ENCODE measurements at places on chromosomes 5 and 9.

- no peak for DNase-seq
Observed at GRCh38 chr5:76041863-76042262, 41.3 kb upstream of the SV2C start.

DNA sequence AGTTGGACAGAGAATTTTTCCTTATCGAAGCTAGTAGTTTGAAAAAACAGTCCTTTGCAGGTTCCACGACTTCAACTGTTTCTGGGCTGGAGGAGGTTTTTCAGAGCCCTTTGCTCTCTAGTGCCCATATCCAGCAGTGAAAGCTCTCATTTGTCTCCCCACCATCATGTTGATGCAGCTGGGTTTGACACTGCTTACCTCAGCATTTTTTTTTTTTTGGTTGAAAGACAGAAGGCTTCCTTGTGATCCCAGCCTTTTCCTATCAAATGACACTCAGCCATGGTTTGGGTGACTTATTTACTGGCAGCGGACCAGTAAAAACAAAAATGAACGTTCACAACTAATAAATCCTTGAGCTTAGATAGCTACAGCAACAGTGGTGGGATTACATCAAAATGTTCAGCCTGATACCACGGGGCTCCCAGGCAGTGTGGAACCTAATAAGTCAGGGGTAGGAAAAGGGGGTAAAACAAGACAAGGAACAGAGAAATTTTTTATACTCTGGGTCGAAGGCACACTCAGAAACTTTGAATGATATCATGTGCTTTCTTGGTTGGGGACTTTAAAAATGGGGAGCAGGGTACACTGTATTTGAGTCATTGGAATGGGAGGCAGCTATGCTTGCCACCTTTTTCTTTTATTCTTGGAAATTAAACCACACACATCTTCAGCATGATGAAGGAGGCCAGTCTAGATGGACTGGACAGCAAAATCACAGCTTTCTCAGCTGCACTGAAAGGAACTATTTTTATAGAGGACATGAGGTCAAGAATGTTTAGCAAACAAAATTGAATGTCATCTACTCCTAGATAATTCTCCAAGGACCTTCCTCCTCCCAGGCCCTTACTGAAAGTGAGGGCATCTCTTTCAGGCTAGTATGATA, 308.9 kb upstream of the MPDZ start:
- no peak for DNase-seq

DNA sequence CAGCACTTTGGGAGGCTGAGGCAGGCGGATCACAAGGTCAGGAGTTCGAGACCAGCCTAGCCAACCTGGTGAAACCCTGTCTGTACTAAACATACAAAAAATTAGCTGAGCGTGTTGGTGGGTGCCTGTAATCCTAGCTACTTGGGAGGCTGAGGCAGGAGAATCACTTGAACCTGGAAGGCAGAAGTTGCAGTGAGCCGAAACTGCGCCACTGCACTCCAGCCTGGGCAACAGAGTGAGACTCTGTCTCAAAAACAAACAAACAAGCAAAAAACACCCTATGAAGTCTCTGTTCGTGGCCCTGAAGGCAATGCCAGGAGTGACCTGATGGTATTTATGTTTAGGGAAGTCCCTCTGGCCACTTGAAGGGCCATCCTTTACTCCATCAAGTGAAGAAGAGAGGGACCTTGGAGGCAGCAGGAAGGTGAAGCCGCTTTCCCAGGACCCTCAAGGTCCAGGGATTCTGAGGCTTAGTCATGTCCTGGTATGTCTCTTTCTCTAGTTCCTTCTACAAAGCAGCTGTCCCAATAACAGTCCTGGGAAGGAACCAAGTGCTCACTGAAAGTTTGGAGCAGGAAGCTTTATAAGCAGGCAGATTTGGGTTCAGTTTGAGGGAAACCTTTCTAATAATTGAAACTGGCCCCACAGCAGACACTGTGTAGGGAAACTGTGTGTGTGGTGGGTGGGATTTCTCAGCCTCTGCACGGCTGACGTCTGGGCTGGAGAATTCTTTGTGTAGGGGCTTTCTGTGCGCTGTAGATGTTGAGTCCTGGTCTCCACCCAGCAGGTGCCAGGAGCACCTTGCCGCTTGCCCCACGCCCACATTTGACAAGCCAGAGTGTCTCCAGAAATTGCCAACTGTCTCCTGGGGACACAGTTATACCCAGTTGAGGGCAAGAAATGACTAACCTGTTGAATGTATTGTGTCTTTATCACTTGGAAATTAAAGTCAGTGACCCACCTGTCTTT, 12.5 kb downstream of the PHF2 start:
- DNase-seq, result no peak

- no peak for DNase-seq
Observed at GRCh38 chr5:14185326-14186058, 42.4 kb downstream of the TRIO start.

GRCh38 chr9:92763721-92764380, 782 bp downstream of the BICD2 start:
- DNase-seq, result peak; percentile 61

DNA sequence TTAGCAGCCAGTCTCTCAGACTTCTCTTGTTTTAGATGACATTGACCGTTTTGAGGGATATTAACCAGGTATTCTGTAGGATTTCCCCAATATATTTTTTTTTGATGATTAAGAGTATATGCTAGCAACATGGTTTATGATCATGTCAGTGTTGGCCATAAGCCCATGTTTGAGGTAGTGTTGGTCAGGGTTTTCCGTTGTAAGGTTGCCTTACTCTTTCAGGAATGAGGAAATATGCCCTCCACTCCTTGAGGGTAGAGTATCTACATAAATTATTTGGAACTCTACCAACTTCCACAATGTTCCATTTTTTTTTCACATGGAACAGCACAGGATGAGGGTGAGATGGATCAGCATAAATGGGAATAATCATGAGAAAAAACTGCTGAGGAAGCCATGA, 188.4 kb upstream of the PRDM9 start:
- no peak for DNase-seq

DNA sequence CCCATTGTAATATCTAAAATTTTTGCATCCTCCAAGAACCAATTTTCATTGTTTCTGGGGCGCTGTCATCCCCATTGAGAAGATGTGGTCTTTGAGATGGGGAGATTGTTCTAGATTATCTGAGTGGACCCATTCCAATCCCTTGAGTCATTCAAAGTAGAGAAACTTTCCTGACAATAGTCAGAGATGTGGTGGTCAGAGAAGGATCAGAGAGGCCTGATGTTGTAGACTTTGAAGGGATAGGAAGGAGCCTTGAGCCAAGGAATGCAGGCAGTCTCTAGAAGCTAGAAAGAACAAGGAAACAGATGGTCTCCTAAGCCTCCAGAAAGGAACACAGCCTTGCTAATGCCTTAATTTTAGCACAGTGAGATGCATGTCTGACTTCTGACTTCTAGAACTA, 80.4 kb downstream of the TEK start:
- DNase-seq, result no peak

- DNase-seq, result peak; percentile 69
Observed at GRCh38 chr9:105414947-105415661, 32.7 kb upstream of the FSD1L start.

DNA sequence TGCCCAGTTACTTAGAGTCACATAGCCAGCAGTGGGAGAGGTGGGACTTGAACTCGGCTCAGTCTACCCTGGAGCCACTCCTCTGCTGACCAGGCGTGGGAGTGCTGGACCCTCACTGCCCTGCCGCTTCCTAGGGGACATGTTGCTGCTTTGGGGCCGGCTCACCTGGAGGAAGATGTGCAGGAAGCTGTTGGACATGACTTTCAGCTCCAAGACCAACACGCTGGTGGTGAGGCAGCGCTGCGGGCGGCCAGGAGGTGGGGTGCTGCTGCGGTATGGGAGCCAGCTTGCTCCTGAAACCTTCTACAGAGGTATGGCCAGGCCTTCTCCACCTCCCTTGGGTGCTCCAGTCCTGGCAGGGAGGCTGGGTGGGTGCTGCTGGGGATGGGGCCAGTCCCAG, 3.4 kb upstream of the CACFD1 start:
- no peak for DNase-seq

DNA sequence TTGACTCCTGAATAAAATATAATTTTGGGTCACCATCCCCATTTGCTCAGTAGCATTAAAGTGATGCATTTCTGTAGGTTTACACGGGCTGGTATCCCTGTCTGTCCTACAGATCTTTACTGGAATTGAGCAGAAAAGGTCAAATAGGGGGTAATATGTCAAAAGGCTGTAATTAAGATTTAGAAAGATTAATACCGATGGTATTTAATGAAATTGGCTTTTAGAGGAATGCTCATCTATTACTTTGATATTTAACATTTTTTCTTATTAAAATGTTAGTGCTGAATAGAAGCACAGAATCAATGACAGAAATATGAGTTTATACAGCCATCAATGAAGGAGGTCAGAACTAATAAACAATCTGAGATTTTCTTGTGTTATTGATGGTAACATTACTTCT, 1762.2 kb upstream of the WWC1 start:
- no peak for DNase-seq

- no peak for DNase-seq
Observed at GRCh38 chr5:150604010-150604409, 36.5 kb upstream of the SYNPO start.

GRCh38 chr5:73797132-73797510, 171.1 kb downstream of the ARHGEF28 start:
- no peak for DNase-seq

DNA sequence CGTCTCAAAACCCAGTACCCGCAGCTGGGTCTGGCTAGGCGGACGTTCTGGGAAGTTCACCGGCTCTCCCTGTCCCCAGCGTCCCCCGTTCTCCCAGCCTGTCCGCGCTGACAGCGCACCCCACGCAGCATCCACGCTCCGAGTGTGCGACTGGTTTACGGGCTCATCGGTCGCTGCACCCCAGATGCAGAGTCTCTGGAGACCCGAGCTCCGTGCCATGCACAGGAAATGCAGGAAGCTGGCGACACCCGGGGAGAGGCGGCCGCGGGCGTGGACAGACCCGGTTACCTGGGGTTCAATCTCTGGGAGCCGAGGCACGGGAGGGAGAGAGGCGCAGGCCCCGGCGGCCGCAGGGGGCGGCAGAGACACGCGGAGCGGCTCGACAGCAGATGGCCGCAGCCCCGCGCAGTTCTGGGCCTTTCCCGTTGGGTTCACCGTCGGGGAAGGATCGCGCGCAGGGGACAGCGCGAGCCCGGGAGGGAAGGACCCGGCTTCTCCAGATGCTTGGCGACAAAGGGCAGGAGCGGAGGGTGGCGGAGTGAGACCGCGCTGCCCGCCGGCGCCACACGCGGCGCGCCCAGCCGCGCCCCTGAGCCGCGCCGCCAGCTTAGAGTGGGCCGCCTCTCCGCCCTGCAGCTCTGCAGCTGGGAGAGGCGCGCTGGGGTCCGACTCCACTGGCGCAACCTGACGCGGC, 558 bp downstream of the SHROOM1 start:
- DNase-seq, result peak; percentile 88

DNA sequence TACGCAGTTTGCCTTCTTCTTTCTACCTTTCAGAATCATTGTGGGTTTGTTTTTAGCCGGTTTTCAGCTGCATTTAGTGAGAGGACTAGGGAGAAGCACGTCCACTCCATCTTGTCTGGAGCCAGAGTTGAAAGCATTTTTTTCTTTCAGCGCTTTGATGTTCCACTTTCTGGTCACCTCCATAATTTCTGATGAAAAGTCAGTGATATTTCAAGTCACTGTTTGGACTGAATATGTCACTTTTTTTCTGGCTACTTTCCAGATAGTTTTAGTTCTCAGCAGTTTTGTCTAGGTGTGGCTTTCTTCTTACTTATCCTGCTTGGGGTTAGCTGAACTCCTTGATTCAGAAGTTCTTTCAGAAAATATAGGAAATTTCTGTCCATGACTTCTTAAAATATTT, 123.9 kb upstream of the IER5L start:
- no peak for DNase-seq

DNA sequence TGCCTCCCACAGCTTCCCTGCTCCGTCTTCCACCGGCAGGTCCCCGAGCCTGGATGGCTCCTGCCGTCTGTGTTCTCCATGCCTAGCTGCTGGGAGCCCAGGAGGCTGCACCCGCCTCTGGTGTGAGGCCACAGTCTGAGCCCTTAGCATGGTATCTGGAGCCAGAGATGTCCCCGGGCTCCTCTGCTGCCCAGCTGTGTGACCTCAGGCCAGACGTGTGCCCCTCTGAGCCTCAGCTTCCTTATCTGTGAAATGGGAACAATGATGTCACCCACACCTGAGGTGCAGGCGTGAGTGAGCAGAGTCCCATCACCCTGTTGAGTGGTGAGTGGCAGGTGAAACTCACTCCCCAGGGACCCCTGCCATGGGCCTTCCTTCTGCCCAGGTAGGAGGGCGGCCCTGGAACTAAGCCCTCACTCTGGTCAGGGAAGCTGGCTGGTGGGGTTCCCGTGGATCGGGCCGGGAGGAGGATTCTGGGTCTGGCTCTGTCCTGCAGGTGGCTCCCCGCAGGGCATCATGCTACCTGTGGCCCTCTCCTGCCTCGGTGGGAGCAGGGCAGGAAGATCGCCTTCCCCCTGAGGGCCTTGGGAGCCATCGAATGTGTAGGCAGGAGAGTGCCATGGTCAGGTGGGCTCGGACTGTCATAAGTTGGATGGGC, 239.0 kb downstream of the PBX3 start:
- DNase-seq, result no peak

DNA sequence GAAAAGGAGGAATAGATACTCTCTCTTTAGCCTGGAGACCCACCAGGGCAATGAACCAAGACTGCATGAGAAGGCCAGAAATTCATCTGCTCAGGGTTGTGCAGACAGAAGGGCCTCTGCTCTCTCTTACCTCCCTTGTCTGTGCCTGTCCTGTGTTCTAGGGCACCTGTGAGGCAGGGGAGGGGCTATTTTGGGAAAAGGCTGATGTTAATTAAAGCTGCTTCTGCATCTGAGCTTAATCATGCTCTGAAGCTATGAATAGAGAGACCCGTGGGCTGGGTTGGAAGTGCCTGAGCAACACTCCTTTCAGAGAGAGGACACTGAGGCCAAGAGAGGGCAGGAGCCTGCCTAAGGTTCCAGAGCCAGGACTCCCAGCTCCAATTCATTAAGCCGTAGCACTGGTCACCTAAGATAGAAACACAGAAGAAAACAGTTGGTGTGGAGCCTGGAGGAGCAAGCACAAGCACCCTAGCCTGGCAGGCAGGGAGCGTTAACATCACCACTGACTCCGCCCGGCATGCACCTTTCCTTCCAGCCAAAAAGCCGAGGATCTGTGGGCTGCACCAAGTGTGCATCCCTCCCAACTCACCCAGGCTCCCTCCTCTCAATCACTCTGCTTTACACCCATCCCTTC, 31.4 kb upstream of the STING1 start:
- no peak for DNase-seq

DNA sequence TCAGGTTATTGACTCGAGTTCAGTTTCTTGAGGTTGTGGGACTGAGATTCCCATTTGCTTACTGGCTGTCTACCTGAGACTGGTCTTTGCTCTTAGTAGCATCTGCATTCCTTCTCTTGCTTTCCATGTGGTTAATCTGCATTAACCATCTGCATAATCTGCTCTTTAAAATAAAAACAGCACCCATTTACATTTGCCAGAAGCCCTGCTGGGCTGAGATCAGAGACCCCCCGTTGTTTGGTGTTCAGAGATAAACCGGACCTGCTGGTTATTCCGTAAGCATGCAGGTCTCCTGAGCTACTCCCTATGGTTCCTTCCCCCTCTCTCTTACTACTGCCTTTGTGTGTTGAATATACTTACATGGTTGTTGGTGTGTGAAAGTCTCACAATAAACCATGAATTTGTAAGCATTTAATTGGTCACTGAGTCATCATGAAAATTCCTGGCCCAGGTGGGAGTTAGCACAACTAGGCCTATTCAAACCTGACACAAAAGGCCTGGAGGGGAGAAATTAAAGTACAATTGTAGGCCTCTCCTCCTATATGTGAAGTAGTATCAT, 396.7 kb downstream of the MRPS30 start:
- DNase-seq, result no peak
